ENCODE measurements at places on chromosomes 13 and 19.

GRCh38 chr19:49056101-49056901 is 1.2 kb downstream of the CGB7 start:
- peak; percentile 39 for DNase-seq

DNA sequence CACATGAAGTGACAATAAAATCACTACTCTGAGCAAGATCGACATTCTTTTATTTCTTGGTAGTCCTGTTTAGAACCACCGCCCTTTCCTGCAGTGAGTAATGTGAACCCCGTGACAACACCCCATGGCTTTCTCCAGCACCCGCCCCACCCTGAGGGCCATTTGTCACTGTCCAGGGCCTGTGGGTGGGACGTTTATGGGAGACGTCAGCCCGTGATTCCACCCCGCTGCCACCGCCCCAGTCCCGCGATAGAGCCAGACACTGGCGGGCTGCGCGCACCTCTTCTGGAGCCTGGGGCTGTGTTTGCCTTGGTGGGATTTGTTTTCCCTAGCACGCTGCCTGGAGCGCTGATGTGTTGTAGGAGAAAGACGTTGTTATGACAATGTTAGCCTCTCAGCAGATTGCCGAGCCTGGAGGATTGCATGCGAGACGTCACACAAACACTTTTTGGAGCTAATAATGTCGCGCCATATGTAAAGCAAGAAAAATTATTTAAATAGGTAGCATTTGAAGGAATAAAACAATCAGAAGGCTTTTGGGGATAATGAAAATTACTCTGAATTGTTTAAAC is 263.7 kb downstream of the TEX29 start:
- DNase-seq = no peak

DNA sequence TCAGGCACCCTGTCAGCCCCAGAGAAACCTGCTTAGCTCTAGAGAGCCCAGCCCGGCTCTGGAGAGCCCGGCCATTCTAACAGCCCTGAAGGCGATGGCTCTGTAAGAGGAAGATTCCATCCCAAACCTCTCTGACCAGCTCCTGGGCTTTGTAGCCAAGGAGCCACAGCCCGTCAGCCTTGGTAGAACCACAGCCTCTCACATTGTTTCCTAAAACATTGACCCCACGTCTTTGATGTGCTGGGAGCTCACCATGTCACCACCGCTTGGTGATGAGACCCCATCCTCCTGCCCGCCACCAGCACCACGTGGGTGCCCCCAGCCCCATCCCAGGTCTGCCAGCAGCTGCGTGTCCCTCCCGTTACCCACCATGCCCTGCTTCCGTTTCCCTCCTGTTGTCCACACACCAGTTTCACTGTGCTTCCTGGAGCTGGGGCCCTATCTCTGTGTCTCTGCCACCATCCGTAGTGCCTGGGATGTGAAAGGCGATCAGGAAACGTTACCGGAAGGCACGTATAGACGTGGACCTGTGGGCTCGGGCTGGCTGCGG is 94.2 kb upstream of the MCF2L start:
- no peak for DNase-seq

DNA sequence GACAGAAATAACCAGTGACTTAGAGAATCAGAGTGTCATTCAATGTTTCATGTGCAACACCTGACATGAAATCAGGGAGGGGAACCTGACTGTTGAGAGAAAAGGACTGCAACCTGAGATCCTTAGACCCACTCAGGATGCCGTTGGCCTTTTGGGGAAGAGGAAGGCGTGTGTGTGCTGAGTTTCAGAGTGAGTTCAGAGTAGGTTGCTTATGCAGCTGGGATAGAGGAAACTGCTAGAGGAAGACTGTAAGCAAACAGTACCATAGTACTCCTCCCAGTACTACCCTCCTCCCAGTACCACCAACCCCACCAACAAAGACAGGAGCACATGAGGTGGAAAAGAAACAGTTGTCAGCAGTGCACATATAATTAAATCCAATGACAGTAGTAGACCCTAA is 63.7 kb downstream of the KL start:
- DNase-seq = no peak
